Prostate gland (tissue), 2 donors: ENCODE measurements at places on chromosomes 2 and 18. TPM values are rescaled to one million over a fixed set of nuclear protein-coding genes. Genes with fewer than 3 reads are reported as not detected.
A peak's percentile ranks its signal among the peaks of the same experiment; 100 is the strongest.

- no peaks in the 10 kb centered on the region for H3K27me3 ChIP-seq
- H3K4me1 ChIP-seq: no peaks in the 10 kb centered on the region
- no peak overlapping the region for H3K4me3 ChIP-seq
- no peak for DNase-seq
Observed at GRCh38 chr2:82137441-82137840, 1832.9 kb upstream of the LRRTM1 start.

GRCh38 chr2:238724728-238725127 lies 123.2 kb upstream of the TWIST2 start:
- no peak for DNase-seq
- no peaks in the 10 kb centered on the region for H3K4me1 ChIP-seq
- H3K27ac ChIP-seq: no peak overlapping the region
- no peak overlapping the region for H3K4me3 ChIP-seq

DNA sequence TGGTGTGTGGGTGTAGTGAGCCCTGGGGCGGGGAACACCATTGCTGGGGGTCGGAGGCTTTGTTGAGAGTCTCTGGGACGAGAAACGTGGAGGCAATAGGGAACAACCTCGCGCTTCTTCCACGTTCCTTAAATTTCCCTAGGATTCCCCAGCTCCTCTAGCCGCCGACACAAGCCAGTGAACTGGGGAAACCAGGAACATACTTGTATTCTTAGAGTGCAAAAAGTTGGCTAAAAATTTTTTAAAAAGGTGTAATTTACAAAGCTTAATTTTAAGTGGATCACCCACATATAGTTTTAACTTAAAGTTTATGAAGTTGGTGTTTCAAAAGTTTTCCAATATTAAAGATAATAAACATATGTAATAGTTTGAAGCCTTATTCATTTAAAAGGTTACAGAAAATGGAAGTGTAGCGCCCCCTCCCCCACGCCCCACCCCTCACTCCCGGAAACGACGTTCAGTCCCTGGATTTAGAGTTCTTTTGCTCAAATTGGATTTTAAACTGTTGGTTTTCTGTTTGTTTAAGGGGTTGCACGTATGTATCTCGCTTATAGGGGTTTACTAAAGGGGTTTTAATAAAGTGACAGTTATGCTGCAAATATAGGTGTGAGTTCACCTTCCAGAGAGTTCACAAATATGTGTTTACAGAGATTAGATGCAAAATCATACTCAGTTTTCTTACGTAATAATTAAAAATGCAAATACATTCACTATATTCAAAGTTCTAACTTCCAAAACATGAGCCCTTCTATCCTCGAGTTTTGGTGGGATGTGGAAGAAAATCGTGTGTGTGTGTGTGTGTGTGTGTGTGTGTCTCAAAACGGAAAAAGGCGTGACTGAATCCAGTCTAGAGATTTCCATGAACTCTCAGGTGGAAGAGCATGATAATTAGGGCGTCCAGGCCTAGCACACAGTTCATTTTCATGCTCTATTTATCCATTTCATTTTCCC lies 872 bp downstream of the DSG2 start:
- H3K36me3 ChIP-seq: no peaks in the 10 kb centered on the region
- no peaks in the 10 kb centered on the region for H3K4me1 ChIP-seq
- no peaks in the 10 kb centered on the region for H3K27me3 ChIP-seq
- peak; percentile 33 for DNase-seq
- H3K4me3 ChIP-seq: peak overlapping the region; percentile 66

The UGT1A8 gene
- total RNA-seq: not detected

GRCh38 chr2:113877711-113878598 lies 11.9 kb upstream of the ACTR3 start:
- H3K27me3 ChIP-seq: no peaks in the 10 kb centered on the region
- H3K4me3 ChIP-seq: no peak overlapping the region
- DNase-seq: no peak

GRCh38 chr2:242098034-242098433 lies 228.5 kb downstream of the RTP5 start:
- H3K27ac ChIP-seq: no peak overlapping the region
- H3K4me1 ChIP-seq: no peaks in the 10 kb centered on the region
- H3K36me3 ChIP-seq: no peaks in the 10 kb centered on the region
- H3K27me3 ChIP-seq: no peaks in the 10 kb centered on the region

DNA sequence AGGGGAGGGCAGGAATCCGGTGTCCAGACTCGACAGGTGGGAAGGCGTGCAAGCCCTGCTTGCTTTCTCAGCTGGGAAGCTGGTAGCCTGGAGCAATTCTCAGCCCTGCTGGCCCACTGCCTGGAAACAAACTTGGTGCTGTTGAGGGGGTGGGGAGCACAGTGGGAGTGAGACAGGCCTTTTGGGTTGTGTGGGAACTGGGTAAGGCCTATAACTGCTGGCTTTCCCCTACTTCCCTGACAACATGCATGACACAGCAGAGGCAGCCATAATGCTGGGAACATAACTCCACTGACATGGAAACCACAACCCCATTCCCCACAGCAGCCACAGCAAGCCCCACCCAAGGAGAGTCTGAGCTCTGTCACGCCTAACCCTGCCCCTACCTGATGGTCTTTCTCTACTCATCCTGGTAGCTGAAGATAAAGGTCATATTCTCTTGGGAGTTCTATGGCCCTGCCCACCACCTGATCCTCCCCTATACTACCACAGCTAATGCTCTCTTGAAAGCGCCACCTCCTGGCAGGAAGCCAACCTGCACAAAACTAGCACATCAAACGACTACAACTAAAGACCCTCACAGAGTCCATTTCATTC lies 122.9 kb upstream of the ACVR1C start:
- H3K27me3 ChIP-seq: no peaks in the 10 kb centered on the region
- no peak for DNase-seq

DNA sequence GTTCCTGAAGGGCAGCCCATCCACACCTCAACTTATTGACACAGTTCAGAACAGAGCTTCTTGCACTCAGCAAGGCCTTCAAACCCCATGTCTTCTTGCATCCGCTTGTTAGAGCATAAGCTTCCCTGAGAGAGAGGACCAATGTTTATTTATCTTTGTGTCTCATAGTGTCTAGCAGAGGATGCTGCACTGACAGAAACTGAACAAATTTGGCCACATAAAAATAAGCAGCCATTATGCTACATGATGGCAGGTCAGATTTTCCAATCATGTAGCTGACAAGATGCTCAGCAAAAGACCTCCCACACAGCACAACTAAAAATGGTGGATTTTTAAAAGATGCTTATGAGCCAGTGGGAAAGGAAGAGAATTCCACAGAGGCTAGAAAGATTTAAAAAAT lies 38.1 kb upstream of the SIGLEC15 start:
- no peak for DNase-seq
- no peaks in the 10 kb centered on the region for H3K27me3 ChIP-seq
- H3K27ac ChIP-seq: no peak overlapping the region
- no peaks in the 10 kb centered on the region for H3K36me3 ChIP-seq
- no peak overlapping the region for H3K4me3 ChIP-seq

DNA sequence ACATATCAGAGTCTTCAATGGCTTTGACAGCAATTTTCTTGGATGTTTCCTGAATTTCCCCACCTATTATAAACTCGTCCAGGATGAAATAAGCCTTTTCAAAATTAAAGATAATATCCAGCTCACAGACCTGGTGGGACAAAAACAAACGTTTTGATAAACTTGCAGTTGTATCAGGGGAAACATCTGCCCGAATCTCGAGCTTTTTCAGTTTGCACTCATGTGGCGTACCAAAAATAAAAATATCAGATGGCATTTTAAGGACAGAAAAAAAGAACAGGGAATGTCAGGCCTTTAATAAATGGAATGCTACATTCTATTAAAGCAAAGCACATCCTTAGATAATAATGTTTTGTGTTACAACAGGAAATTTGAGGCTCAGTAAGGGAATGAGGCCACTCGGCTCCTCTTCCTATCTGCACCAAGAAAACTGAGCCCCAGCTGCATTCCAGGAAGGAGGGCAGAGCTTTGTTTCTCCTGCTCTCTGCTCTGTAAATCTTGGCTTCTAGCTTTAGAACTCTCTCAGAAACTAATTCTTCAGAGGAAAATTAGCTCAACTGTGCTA lies 72.1 kb downstream of the AP1S3 start:
- no peaks in the 10 kb centered on the region for H3K4me1 ChIP-seq
- H3K4me3 ChIP-seq: no peak overlapping the region
- H3K27me3 ChIP-seq: no peaks in the 10 kb centered on the region

DNA sequence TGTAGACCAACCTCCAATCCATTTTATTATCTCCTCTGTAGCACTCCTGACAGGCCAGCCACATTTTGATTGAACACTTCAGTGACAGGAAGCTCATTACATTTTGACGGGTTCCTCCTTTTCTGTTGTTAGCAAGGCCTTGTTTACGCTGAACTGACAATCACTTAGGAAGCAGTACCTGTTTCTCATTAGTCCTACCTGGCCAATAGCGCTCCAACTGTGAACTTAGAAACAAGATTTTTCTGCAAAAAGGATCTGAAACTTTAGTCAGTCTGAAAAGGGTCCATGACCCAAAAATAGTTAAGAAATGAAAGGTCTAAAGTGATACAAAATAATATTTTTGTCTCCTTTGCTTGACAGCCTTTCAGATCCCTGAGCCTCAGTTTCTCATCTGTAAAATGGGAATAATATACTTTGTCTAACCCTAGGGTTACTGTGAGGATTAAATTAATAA lies 119.6 kb upstream of the MSTN start:
- DNase-seq: no peak
- no peaks in the 10 kb centered on the region for H3K27me3 ChIP-seq
- no peak overlapping the region for H3K4me3 ChIP-seq

GRCh38 chr18:45175511-45175910 lies 439.8 kb upstream of the SLC14A2 start:
- no peak overlapping the region for H3K4me3 ChIP-seq
- no peaks in the 10 kb centered on the region for H3K4me1 ChIP-seq
- no peaks in the 10 kb centered on the region for H3K36me3 ChIP-seq
- no peak for DNase-seq

DNA sequence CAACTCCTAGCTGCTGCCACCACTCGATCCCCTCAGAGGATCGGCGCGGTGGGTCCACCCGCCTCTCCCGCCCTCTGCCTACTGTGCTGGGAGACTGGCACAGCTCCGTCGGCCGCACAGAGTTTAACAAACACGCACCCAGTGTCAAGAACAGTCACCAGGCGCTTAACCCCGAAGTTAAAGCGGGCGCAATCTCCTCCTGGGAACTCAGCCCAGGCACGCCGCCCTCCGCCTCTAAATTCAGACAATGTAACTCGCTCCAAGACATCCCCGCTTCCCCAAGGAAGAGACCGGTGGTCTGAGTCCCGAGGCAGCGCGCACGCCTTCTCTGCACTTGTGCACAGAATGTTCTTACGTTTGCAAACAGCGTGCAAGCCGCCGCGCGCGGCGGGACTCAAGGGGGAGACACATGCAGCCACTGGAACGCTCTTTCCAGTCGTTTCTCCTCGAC lies 533 bp downstream of the CXCR4 start:
- peak overlapping the region; percentile 48 for H3K27ac ChIP-seq
- H3K27me3 ChIP-seq: no peaks in the 10 kb centered on the region
- H3K4me3 ChIP-seq: peak overlapping the region; percentile 28
- H3K4me1 ChIP-seq: peaks cover 5% of the 10 kb centered on the region
- H3K36me3 ChIP-seq: no peaks in the 10 kb centered on the region

The KIAA2012 gene
- not detected for total RNA-seq
